ENCODE measurements at places on chromosomes 16 and 17.

GRCh38 chr16:10652730-10653590 is 41.8 kb downstream of the TEKT5 start:
- no peak for DNase-seq

DNA sequence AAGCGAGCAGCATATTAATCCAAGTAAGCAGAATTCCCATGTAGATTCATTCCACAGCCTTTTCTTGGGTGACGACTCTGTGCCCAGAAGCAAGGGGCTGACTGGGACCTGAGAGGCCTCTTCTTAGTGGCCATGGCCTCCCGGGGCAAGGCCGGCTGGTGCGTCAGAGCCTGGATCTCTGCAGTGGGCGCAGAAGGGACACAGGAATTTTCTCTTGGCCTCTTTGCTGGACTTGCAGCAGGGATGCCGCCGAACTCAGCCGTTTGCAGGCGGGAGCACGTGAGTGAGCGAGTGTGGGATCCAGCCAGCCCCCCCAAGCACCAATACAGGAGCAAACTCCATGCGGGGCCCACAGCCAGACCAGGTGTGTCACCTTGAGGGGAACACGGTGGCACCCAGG is 151.8 kb downstream of the RPTOR start:
- no peak for DNase-seq

GRCh38 chr17:63447471-63448009 is 1.4 kb upstream of the CYB561 start:
- DNase-seq: no peak

DNA sequence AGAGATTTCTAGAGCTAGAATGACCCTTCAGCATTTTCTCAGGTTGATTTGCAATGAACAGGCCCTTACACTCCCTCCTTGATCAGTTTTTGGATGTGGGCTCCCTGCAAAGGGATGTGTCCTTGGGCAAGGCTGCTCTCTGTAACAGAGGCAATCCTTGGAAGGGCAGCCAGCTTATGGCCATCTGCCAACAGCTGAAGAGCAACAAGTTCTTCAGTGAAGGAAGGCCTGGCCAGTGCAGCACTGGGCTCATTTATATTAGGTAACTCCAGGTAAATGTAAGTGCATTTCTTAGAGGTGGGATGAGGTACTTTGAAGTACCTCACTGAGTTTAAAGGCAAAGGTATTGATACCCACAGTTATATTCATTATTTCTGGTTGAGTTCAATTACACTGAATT is 114.3 kb upstream of the KCNJ16 start:
- no peak for DNase-seq

DNA sequence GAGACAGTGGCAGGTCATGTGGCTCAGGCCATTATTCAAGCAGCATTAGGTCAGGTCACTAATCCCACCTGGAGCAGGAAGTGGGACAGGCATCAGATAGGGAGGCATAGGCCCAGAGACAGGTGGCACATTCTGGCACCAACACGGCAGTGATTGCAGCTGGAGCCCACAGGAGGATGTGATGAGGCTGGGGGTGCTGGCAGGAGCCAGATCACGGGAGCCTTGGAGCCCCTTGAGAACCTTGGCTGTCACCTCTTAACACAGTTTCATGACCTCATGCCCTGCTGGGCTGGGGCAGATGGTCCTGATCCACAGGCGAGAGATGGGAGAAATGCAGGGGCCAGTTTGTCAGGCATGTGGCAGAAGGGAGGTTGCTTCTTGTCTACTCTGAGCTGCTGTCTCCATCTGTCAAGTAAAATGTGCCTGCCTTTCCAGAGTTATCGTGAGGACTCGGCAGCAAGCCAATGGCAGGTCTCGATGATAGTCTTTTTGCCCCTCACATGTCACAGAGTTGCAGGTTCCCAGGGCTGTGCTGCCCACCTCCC is 109.6 kb downstream of the CLEC16A start:
- DNase-seq: no peak

GRCh38 chr17:323721-324571 is 28.7 kb downstream of the RPH3AL start:
- DNase-seq: no peak

GRCh38 chr16:70602831-70603230 is 43.5 kb upstream of the IL34 start:
- no peak for DNase-seq

DNA sequence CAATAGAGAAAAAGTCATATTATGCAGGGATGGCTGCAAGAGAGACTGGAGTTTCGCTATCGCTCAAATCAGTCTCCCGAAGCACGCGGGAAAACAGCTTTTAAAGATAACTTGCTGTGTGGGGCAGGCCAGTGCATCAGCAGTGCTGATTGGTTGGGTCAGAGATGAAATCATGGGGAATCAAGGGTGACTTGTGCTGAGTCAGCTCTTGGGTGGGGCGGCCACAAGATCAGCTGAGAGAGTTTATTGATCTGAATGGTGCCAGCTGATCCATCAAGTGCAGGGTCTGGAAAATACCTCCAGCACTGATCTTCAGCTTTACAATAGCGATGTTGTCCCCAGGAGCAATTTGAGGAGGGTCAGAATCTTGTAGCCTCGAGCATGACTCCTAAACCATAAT is 430.5 kb downstream of the RBFOX1 start:
- no peak for DNase-seq

DNA sequence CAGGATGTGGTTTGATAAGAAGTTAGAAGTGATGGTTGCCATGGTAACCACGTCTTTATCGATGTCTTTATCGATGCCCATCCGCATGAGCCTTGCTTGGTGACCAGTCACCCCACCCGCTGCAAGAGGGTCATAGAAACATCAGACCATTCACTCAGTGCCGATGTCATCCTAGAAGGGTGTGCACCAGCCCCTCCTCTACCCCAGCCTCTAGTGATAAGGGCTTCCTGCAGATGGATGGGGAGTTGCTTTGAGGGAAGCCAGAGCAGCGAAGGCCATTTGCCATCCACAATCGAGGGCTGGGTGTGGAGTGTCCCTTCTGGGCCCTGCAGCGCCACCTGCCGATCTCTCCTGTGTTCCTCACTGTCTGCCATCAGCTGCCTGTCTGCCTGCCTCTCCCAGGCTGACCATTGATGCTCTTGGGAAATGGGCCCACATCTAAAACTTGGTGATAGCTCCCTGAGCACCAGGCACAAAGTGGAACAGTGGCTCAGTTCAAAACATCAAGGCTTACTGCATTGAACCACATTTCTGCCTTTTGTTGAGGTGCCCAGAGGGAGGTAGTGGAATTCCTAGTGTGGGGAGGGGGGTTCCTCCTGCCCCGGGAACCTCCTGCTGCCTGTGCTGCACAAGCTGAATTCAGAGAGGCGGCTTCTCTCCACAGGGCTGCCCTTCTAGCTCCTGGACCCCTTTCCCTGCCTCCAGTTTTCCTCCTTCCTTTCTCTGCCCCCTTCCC is 8.9 kb downstream of the CALB2 start:
- DNase-seq: no peak

DNA sequence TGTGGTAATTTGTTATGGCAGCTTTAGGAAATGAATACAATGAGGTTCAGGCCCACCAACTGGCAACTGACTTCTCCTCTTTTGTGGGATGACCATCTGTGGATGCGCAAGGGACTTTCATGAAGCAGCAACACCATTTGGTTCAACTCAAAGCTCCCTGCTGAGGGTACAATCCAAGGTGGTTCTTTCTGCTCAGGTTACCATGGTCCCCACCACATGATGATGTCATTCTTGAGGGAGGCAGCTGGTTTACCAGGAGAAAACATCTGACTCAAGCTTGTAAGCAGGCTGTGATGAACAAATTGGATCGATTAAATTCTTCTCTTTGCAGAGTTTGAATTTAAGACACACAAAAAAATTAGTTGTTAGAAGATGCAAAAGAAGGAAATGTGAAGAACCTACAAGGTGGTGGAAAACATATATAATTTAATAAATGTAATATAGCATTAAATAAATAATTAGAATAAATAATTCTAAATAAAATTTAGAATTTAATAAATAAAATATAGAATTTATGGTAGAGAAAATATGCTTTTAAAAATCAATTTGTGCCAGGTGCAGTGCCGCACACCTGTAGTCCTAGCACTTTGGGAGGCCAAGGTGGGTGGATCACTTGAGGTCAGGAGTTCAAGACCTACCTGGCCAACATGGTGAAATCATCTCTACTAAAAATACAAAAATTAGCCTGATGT is 67.6 kb upstream of the ANKFN1 start:
- no peak for DNase-seq

- DNase-seq: peak; percentile 48
These were observed 6.3 kb upstream of the ZCCHC14 start for GRCh38 chr16:87499189-87499486.

DNA sequence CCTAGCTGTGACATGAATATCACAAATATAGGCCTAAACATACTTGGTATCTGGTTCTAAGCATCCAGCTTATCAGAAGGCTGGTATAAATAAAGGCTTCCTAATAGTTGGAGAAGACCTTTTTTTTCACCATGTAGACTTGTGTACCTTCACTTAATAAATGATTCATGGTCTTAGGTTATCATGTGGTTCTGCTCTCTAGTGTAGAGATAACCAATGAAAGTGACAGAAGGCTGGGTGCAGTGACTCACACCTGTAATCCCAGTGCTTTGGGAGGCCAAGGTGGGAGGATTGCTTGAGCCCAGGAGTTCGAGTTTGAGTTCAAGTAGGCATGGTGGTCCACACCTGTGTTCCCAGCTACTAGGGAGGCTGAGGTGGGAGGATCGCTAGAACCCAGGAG is 3.1 kb downstream of the DDX19A start:
- no peak for DNase-seq

GRCh38 chr17:73731733-73732132 is 87.5 kb upstream of the SDK2 start:
- DNase-seq: no peak

DNA sequence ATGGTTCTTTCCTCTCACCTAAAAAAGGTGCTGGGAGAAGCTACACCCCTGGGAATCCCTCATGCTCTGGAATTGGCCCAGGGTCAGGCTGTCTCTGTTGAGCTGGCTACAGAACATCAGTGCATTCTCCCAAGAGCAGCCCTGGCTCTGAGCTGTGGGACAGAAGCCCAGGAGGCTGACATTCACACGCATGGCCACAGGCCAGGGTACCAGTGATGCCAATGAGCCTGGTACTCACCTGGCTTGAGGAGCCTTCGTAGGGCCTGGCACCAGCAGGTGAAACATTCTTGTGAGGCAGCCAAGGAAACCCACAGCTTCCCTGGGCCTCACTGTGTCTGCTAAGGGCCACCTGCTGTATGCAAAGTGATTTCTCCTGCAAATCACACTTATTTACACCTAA is 121.7 kb upstream of the CCL2 start:
- no peak for DNase-seq

DNA sequence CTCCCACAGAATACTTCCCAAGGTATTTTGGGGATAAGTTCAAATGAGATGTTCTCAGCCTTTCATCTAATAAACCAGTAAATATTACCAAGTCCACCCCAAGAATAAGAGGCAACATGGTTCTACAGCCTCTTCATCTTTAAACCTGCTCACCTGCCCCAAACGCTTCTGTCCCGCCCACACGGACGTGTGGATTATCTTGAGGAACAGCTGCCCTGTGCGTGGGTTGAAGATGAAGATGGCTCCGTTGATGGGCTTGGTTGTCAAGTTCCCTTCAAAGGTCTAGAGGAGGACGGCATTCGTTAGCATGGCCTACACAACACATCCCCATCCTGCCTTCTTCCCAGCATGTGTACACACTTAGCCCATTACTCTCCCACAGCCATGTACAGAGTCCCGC is 8.4 kb upstream of the RILP start:
- no peak for DNase-seq

DNA sequence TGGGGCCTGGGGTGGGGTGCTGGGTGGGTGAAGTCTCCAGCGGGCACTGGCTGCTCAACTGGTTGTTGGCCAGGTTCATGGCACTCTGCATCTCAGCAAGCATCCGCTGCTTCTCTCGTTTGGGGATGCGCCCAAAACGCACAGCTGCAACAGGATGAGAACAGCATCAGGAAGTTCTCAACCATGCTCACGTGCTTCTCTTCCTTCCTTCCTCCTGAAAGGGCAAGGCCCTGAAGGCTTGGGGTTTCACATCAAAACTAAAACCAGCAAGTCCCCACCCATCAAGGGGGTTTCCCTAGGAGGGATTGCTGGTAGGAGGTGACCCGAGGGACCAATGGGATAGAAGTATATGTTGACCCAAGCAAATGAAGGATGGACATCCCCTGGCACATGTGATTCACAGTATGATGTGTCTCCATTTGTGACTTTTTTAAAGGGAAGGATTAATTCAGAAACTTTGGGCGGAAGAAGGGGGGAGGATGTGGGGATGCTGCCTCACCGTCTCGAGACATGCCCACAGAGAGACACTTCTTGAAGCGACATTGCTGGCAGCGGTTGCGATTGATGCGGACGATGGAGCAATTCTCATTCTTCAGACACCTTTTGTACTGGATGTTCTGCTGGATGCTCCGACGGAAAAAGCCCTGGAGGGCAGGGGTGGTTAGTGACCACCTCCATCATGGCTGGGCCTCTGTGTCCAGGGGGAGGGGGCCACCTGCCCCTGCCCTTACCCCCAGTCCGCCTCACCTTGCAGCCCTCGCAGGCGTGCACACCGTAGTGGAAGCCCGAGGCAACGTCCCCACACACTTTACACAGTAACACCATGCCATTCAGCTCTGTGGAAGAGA is 4.2 kb downstream of the NR1D1 start:
- DNase-seq: no peak

DNA sequence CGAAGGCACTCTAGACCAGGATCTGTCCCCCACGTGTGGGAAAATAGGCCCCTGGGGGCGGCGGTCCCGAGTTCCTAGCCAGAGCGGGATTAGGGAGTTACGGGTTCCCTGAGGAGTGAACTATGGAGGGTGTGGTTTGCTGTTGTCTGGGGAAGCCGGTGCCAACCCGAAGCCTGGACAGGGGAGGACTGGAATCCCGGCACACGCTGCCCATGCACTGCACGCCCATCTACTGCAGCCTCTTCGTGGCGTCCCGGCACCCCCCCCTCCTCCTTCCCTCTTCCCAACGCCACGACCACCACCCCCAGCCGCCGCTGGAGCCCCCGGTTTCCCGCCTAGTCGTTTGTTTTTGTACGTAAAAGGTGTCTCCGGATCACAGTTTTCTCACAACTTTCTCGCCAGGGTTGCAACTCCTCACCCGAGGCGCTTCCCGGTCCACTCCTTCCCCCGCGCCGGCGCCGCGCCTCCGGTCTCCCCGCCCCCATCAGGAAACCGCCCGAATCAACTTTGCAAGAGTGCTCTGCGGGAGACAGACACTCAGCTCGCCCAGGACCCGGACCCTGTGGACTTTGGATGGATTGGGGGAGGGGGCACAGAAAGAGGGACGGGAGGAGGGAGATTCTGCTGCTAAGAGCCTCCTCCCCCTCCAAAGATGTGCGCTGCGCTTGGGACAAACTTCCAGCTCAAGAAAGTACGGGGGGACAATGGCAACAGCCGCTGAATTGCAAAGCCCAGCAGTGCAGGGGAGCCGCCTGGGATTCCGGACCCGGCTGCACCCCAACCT is 1.4 kb upstream of the LHX1 start:
- DNase-seq: no peak

GRCh38 chr16:3503523-3503922 is 2.7 kb downstream of the CLUAP1 start:
- no peak for DNase-seq

DNA sequence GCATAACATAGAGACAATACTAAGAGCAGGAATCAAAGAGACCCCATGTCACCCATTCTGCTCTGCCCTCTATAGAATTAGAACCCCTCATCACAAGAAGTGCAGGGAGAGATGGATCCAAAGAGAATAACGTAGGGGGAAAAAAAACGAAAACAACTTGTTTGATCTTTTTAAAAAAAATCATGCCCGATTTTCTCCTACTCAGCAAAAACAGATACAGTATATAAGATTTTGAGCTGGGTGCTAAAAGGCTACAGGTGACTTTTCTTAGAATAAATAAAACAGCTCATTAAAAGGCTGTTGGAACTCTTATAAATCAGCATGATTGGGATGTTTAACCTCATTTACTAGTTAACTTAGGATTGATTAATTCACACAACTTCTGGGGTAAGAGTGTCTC is 17.4 kb downstream of the UBN1 start:
- DNase-seq: no peak
